ENCODE measurements at places on chromosomes 2 and 18.
A peak's percentile ranks its signal among the peaks of the same experiment; 100 is the strongest.

DNA sequence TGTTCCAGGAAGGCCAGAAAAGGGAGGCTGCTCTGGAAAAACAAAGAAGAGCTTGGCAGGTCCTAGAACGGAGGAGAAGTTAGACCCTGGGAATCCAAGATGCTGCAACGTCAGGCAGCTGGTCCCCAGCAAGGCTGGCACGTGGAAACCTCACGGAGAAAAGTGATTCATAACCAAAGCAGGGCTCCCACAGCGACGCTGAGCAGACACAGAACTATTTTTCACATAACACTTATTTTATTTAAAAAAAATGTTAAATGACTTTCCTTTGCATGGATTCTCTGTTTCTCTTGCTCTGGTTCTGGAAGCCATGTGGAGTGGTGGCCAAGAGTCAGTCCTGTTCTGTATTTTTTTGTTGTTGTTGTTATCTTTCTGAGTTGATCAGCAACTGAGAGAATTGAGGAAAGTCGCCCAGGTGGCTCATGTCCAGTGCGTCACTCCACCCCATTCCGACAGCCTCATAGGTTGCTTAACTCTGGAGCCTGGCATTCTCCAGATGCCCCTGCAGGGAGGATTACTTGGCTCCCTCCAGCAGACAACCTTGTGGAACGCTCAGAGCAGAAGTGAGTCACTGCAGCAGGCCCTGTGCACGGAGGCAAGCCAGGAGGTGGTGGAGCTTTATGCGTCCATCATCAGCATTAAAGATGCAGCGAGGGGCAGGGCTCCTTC lies 229.9 kb upstream of the HDAC4 start:
- ATAC-seq: no peak

GRCh38 chr2:70086838-70087701 lies at the start of gene PCBP1:
Gene PCBP1, plus strand, starts transcription at chr2:70087477. Its CDS starts 267 bp downstream, at chr2:70087744.
- peak; percentile 80 for ATAC-seq

DNA sequence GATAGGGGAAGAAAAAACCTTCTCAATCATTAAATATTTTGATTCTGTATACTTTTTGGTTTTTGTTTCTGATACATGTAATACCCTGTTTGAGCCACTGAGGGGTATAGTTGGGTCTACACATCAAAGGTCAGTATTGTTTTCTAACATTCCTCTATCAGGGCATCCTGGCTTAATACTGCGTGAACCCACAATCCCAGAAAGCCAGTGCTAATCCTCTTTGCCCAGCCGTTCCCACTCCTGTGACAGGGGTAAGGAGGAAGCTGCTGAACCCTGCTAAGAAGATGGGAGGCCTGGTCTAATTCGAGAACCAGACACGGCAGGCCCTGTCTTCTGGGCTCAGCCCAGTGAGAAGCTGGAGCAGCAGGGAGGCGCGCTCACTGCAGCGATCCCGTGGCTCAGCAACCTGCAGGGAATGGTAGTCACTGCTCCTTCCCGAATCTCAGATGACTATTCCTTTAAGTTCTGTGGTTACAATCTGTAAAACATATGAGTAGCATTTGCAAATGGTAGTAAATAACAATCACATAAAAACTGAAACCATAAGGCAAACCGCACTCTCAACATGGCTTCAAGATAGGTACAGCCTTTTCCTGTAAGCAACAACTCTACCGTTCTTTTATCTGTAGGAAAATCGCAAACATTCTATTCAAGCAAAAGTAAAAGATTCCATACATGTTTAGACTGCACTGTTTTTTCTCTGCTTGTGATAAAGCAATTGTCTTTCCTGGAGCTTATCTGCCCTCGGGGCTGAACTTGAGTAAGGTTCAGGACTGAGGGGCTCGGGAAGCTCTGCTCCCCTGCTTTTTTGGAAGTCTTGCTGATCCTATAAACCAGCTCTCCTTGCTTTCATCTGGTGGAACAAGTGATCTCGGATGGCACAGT lies 87.0 kb downstream of the EPB41L3 start:
- peak; percentile 56 for ATAC-seq

GRCh38 chr2:140257692-140258300 lies 1477.6 kb upstream of the NXPH2 start:
- ATAC-seq: peak; percentile 27

DNA sequence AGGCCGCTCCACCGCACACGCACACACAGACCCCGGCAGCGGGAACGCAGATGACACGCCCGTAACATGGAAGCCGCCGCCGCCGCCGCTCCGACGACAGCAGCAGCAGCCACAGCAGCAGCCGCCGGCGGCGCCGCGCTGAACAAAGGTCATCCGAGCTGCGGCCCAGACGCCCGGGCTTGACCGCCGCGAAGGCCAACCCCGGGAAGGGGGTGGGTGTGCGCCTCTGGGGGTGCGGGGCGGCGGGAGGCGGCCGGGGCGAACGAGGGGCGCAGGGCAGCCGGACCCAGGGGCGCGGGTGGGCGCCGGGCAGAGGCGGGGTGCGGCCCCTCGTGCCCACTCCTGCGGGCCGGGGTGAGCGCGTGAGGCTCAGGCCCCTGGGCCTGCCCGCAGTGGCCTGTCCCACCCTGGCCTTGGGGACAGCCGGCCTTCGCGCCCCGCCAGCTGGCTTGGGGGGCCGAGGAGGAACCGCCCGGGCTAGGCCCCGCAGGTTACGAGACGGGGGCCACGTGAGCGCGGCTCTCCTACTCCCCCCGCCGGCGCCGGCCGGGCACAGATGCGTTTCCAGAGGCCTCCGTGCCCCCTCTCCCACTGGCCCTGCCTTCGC lies 1.0 kb upstream of the ZNF532 start:
- ATAC-seq: peak; percentile 81

DNA sequence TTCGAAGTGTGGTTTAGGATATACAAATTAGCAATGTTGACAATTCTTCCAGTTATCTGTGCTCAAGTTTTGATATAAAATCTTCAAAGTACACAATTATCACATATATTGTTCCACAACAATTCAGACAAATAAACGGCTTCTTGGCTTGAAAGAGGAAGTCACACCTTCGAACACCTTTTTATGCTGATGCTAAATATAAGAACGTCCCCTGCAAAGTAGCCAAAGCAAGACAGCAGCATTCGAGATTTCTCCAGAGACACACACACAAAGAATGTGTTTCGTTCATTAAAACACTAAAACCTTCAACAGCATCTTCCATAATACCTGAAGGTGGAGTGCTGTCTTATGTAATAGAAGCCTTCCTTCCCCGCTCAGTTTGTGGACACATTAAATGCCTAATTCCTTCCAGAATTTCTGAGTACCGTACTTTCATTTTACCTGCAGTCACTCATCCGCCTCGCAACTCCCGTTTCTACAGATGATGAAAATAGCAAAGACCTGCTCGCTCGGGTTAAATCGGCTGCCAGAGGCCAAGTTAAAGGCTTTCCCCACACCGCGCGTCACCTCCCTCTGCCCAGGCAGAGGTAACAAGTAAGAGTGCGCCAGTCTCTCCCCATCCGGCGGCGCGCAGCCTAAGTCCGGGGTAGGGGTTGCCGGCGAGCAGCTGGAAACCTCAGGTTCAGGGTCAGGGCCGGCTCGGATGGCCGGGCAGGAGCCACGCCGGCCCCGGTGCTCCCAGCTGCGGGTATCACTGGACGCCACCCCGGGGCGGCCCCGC lies 847 bp downstream of the SERPINE2 start:
- peak; percentile 71 for ATAC-seq

- no peak for ATAC-seq
Measured at GRCh38 chr2:215136669-215137328, 1.6 kb downstream of the ABCA12 start.

- no peak for ATAC-seq
Measured at GRCh38 chr2:167331636-167332232, 443.5 kb downstream of the XIRP2 start.

GRCh38 chr18:2982452-2983269 lies 30.3 kb downstream of the LPIN2 start:
- ATAC-seq: peak; percentile 13

DNA sequence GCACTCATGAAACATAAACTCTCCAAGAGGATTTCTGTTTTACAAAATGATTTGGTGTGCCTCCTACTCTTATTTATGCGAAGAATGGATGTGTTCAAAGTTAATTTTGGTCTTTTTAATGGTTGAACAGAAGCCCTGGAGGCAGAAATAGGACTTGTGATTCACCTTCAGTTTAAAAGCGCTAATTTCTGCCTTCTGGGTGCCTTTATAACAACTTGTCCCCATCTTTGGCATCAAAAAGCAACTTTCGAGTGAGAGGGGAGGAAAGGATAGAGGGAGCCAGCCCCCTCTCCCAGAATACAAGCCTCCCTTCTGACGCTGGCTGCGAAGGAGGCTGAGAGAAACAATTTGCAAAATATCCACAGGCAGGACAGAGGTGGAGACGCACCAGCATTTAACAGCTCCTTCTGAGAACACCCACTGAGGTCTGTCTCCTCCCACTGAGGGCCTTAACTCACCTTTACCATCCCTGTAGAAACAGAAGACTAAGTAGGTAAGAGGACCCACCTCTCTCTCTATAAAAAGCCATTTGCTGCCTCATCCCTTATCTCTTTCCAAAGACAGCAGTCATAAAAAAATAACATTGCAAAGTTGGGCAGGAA lies 24.3 kb upstream of the BCL11A start:
- ATAC-seq: no peak

GRCh38 chr2:20538308-20539132 lies 91.6 kb downstream of the RHOB start:
- ATAC-seq: no peak

- ATAC-seq: no peak
Measured at GRCh38 chr2:150107816-150108215, 379.7 kb downstream of the RND3 start.

- ATAC-seq: no peak
Measured at GRCh38 chr2:27118525-27119329, at the start of gene CGREF1. Gene CGREF1, minus strand, starts transcription at chr2:27119128. Its CDS starts 14,762 bp downstream, at chr2:27104366.

GRCh38 chr2:191180276-191180675 lies 29.5 kb upstream of the STAT4 start:
- no peak for ATAC-seq

DNA sequence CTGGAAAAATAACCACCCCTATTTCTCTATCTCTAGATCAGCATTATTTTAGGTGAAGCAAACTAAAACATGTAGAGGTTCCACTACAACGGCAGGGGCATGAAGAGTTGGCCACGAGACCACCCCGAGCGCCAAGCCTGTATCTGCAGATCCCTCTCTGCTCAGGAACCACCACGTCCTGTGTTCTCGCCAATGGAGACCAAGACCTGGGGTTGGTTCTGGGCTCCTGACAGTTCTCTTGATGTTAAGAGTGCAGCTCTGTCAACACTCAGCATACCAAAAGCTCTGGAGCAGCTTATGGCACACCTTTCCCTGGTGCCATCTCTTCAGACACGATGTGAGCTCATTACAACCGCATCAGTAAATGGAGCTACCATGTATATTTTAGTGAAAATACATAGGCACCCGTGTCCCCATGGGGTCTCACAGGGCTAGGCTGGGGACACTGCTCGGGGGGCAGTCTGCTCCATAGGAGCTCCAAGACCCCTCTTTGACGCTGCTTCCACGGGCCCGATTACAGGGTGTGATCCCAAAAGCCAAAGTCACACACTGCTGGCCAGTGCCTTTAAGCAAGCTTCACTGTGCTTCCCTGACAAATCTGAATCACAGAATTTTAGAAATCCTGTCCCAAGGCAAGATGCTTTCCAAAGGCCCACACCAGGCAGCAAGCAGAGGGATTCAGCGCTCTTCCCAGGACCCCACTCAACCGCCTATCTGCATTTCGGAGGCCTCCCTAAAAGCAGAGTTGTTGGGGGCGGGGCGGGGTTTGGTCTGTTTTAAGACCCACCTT lies 72.2 kb downstream of the EMILIN2 start:
- no peak for ATAC-seq

- ATAC-seq: no peak
Measured at GRCh38 chr2:200297989-200298388, 8.5 kb upstream of the SPATS2L start.

GRCh38 chr18:11587846-11588245 lies 21.6 kb upstream of the SLC35G4 start:
- ATAC-seq: no peak

Measured in stimulated activated memory B cell treated with anti-CD40 and anti-IgM and Interleukin-4, amounts not matched to agents 10 μg/mL and 1 μg/mL and 100 μg/mL, for 72 hours (primary cell).